NCI-H1048 (cell line): ENCODE measurements at places on chromosomes 3 and 15.
A peak's percentile ranks its signal among the peaks of the same experiment; 100 is the strongest.

DNA sequence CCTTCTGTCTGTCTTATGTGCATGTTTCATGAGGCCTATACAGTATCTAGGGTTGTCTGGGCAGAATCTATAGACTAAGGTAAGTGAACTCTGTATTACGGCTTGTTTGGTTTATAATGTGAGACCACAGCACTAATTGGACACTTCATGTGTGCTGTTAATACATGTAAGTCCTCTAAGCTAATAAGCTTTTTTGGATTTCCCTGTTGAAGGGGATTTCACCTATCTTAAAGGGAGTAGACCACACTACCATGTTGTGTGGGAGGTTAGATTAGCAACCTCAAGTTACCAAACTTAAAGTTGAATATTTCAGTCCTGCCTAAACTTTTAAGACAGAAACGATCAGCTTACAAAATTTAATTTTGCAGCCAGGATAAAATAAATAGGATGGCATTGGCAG, 189.8 kb upstream of the GOLIM4 start:
- no peak for DNase-seq

DNA sequence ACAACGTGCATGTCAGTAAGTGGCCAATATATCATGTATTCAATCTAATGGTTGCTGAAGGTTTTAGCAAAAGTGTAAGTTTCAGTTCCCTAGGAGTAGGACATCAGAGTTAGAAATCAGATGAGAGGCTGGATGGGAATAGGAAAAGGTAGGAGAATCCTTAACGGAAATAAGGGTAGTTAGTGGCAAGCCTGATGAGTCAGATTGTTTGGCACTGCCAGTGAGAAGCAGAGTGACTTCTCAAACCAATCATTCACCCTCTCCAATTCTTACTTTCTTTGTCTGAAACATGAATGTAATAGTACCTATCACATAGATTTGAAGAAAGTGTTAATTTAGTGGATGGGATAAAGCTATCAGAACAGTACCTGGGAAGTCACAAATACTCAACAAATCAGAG, 894.0 kb downstream of the NTRK3 start:
- DNase-seq: no peak

GRCh38 chr3:178483704-178484103, 52.5 kb upstream of the KCNMB2 start:
- DNase-seq: no peak

DNA sequence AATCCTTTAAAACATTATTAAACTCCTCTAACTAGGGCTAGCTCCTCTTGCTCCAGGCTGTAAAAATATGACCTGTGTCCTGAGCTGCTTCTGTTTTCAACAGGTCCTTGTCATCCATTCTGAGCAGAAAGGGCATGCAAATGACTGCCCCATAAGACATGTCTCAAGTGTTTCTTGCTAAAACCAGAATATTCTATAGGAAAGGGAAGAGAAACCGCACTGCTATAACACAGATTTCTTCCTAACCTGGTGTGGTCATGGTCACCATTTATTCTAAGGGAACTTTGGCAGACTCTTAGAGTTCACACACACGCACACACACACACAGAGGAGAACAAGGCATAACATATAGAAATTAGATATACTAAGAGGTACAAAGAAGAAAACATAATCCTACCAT, 34.2 kb upstream of the B3GNT5 start:
- DNase-seq: no peak

DNA sequence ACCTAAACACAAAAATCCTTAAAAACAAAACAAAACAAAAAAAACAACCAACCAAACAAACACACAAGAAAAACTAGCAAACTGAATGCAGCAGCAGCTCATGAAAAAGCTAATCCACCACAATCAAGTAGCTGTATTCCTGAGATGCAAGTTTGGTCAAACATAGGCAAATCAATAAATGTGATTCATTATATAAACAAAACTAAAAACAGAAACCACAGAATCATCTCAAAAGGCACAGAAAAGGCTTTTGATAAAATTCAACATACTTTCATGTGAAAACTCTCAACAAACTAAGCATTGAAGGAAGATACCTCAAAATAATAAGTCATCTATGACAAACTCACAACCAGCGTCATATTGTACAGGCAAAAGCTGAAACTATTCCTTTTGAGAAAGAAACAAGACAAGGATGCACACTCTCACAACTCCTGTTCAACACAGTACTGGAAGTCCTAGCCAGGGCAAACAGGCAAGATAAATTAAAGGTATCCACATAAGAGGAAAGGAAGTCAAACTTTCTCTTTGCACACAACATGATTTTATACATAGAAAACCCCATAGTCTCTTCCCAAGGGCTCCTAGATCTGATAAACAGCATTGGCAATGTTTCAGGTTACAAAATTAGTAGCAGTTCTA, 495.1 kb upstream of the SGO1 start:
- no peak for DNase-seq

DNA sequence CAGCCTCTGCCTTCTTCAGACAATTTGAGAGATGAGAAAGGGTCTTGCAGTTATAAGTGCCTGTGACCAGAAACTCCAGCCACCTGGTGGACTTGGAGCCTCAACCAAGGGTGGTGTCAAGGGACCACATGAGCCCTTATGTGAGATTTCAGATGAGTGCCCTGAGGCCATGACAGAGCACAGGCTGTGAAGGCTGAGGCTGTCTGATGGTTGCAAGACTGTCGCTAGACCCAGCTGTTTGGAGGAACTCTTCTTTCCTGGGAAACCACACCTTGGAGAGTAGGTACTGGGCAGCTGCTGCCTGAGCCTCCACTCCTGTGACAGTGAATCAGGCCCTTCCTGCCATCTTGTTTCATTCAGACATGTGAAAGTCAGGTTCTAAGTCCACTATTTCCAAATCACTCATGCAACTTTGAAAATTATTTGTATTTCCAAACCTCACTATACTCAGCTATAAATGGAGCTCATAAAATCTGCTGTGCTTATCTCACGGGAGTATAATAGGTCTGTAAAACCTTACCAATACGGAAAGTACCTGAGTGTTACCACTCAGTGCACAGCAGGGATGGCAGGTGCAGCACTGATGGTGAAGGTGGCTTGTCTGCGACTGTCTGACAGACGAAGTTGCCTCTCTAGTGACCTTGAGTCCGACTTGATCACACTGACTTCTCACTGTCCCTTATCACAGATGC, 99.4 kb downstream of the RPL39L start:
- no peak for DNase-seq

DNA sequence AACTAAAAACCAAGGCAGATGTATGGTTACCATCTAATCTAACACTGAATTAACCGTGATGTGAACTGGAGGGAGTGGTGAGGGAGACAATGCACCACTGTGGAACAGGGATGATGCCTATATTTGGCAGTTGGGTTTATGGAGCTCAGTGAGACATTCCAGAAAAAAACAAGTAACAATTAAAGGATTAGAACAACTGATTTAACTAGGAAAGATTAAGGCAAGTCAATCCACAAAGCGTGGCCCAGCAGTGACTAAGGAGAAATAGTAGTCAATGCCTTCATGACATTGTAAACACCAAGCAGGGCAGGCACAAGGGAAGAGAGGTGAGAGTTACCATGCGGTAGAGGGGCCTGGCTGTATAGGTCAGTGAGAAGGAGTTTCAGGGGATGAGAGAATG, 38.1 kb downstream of the CHAC1 start:
- DNase-seq: peak; percentile 18

DNA sequence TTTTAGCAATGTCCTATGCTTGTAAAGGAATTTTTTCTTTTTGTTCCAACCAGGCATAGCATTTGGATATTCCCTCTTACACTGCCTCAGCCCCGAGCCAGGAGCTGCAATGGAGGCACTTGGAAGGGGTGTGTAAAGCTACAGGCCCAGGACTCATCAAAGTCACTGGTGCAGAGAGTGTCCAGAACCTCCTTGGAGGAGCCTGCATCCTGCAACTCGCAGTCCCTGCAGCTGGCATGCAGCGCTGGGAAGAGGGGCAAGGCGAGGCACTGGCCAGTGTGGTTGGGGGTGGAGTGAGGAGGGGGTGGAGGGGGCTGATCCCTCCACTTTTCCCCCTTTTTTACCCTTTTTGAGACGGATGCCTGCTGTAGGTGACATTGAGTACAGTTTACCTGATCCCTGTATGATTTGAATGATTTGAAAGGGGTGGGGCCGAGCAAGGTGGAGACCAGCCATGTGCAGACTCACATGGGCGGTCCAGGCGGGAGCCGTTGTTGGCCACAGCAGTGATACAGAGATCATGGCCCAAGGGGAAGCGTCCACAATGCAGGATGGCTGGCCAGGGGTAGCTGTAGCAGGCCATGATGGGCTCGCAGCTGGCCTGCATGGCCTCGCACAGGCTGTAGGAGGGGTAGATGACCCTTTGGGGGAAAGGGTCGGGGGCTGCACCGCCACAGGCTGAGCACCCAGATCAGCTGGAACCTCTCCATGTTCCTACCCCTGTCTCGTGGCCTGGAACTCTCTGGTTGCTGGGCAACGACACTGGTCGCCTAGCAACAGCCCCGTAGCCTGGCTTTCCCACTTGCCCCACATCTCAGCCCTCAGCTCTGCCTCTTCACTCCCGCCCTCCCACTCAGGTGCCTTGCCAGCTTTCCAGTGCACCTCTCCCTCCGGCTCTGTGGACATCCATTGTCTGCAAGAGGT, 7.9 kb downstream of the P4HTM start:
- no peak for DNase-seq

DNA sequence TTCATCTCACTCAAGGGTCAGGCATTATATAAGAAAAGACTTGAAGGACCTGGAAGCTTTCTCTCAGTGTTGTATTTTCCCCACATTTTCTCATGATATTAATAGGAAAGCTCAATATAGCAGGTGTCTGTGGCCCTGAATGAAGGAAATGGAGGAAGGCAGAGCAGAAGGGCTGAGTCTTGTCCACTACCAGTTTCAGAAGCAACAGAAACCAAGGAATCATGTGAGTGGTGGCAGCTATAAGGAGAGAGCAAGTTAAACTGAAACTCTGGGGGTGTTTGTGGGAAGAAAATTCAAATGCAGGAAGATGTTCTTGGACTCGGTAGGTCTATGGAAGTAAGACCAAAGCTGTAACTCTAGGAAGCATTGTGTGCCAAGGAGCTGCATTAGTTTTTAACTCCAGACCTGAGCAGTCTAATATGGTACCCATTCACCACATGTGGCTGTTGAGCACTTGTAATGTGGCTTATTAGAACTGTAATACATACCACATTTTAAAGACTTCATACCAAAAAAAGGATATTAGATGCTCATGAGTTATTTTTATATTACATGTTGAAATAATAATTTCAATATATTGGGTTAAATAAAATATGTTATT, 278.8 kb upstream of the GADL1 start:
- no peak for DNase-seq

- DNase-seq: no peak
Observed at GRCh38 chr15:59333401-59334075, 39.1 kb downstream of the MYO1E start.

GRCh38 chr15:63560741-63561448, 36.3 kb upstream of the FBXL22 start:
- no peak for DNase-seq

GRCh38 chr3:78985981-78986380, 781.8 kb downstream of the ROBO1 start:
- no peak for DNase-seq
